ENCODE measurements at places on chromosomes 2 and 18.
A peak's percentile ranks its signal among the peaks of the same experiment; 100 is the strongest.

- H3K27me3 ChIP-seq: no peaks in the 10 kb centered on the region
- no peak overlapping the region for H3K4me3 ChIP-seq
- H3K36me3 ChIP-seq: no peaks in the 10 kb centered on the region
- H3K4me1 ChIP-seq: no peaks in the 10 kb centered on the region
- no peak overlapping the region for H3K27ac ChIP-seq
Measured at GRCh38 chr18:59456657-59457056, 97.6 kb upstream of the LMAN1 start.

DNA sequence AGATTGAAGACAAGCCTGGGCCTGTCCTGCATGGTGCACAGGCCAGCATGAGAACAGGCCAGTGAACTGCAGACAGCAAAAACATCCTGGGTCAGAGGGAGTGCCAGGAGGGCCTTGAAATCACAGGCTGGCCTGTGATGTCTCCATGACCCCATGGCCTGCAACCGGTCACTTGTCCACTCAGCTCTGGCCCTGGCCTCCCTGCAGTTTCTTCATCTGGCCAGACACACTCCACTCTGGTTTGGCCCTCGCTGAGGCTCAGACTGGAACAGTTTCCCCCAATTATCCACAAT is 12.6 kb downstream of the CYRIA start:
- H3K27me3 ChIP-seq: no peaks in the 10 kb centered on the region
- H3K4me3 ChIP-seq: no peak overlapping the region
- H3K27ac ChIP-seq: peak overlapping the region; percentile 65
- peaks cover 8% of the 10 kb centered on the region for H3K4me1 ChIP-seq
- DNase-seq: no peak
- no peaks in the 10 kb centered on the region for H3K36me3 ChIP-seq

DNA sequence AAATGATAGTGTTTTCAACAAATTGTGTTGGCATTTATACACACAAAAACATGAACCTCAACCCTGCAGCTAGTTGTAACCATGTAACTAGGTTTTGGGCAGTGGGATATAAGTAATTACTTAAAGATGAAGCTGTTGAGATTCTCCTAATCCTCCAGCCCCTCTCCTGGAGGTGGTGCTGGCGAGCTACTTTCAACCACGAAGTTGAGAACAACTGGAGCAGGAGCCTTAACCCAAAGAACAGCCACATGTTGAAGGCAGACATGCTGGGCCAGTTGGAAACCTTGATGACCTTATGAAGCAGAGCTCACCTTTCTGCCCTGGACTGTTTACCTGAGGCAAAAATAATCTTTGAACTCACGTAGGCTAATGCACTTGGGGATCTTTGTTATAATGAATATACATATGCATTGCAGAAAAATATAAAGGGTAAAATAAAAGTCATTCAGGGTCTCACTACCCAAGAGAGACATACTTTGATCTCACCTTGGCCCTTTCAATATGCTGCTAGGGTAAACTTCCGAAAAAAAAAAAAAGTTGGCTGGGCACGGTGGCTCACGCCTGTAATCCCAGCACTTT is 89.6 kb upstream of the NPAS2 start:
- no peaks in the 10 kb centered on the region for H3K4me1 ChIP-seq
- H3K4me3 ChIP-seq: no peak overlapping the region
- no peak overlapping the region for H3K27ac ChIP-seq
- no peaks in the 10 kb centered on the region for H3K27me3 ChIP-seq

DNA sequence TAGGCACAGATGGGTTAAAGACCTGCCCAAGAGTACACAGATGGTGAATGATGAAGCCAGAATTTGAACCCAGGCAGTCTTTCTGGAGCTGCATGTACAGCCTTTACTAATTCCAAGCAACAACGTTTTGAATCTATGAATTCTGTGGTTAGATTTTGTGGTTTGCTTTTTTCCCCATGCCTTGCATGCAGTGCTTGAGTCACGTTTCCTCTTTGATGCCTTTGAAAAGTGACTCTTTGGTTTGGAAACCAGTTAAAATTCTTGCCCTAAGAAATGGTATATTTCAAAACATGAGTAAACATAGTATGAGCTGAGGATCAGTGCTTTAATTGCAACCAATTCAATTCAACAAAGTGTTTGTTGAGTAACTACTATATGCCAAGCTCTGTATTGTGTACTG is 48.2 kb upstream of the PPM1B start:
- no peaks in the 10 kb centered on the region for H3K36me3 ChIP-seq
- H3K4me3 ChIP-seq: no peak overlapping the region
- H3K27ac ChIP-seq: no peak overlapping the region
- no peaks in the 10 kb centered on the region for H3K4me1 ChIP-seq

- H3K27ac ChIP-seq: no peak overlapping the region
- no peaks in the 10 kb centered on the region for H3K4me1 ChIP-seq
- H3K36me3 ChIP-seq: no peaks in the 10 kb centered on the region
- H3K4me3 ChIP-seq: no peak overlapping the region
- H3K27me3 ChIP-seq: no peaks in the 10 kb centered on the region
Measured at GRCh38 chr2:204018717-204019116, 82.2 kb downstream of the ICOS start.

Measured in ascending aorta (tissue), 2 donors.